ENCODE measurements at places on chromosomes 1 and 21.

DNA sequence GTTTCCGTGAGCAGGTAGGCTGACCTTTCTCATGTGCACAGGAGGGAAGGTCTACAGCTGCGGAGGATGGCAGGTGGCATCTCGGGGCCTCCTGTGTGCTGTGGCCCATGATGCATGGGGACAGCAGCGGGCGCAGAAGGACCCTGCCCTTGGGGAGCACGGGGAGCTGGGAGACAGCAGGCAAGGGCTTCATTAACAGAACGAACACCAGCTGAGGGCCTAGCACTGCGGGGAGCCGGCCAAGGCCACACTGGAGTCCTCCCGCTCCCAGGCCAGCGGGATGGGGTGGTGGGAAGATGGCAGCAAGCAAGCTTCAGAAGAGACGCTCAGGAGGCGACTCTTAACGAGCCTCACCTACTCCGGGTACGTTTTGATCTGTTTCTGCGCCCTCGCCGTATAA lies 66.6 kb downstream of the SCCPDH start:
- no peak for DNase-seq

GRCh38 chr1:156815307-156815826 lies 1.3 kb downstream of the SH2D2A start:
- DNase-seq: peak; percentile 89

- DNase-seq: no peak
Measured at GRCh38 chr1:93490357-93490756, 42.4 kb downstream of the FNBP1L start.

GRCh38 chr1:201533836-201534235 lies 5.1 kb upstream of the NAV1 start:
- DNase-seq: peak; percentile 56

DNA sequence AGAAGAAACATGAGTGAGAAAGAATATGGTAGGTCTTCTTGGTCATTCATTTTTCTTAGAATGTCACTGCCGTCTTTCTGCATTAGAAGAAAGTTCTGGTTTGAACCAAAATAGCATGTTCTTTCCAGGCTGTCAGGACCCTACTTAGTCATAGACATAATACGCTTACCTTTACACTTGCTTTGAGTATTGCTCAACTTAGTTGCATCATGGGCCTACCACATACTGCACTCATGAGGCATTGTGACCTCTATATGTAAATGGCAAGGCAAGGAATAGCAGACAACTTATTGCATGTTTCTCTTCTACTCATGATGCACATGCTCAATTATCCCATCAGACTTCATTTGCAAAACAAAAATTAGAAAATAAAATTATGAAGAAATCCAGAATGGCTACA lies 415.0 kb downstream of the HLX start:
- DNase-seq: no peak

- peak; percentile 34 for DNase-seq
Measured at GRCh38 chr1:218865591-218865990, 308.1 kb upstream of the LYPLAL1 start.

DNA sequence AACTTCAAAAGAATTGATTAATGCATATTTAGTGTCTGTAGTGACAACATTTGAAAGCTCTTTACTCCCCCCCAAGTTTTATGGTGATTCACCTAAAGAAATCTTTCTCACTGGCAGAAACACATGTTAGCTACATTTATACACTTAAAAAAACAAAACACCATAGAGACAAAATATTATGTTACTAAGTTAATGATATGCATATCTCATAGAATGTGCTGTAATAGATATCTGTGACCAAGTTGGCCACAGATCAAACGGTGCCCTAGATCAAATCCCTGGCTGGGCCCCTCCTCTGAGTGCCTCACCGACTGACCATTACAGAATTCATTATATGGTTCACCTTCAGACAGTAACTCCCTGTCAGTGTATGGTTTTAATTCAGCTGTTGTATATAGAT lies 322.1 kb upstream of the LYPLAL1 start:
- DNase-seq: peak; percentile 9

DNA sequence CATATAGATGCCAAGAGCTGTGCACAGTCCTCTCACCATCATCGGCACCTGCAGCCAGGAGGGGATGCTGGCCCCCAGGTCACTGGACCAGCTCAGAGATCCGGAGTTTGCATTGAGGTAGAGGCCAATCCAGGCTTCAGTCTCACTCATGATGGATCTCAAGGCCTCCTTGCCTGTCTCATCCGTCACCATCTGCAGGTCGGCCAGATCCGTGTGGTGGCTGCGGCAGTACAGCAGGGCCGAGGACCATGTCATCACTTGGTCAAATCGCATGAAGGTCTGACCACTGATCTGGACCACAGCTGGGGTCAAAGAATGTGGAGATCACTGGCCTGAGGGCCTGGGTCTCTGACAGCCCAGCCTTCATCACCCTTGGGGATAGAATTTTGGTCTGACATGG lies 6.6 kb downstream of the CLEC20A start:
- no peak for DNase-seq

DNA sequence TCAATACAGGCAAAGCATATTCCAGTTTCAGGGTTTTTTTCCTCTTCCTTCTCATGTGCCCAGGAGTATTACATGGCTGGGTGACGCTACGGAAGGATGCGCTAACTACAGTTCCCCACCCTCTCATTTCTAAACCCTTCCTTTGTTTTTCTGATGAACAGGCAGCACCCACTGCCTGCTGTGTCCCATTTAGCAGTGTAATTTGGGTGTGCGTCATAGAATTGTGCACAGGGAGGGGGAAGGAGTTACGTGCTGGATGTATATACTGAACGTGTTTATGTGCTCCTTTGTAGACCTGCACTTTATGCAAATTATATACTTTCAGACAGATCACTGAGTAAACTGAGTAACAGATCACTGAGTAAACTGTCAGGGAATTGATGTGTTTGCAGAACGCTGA lies 44.5 kb downstream of the ELAPOR1 start:
- no peak for DNase-seq

DNA sequence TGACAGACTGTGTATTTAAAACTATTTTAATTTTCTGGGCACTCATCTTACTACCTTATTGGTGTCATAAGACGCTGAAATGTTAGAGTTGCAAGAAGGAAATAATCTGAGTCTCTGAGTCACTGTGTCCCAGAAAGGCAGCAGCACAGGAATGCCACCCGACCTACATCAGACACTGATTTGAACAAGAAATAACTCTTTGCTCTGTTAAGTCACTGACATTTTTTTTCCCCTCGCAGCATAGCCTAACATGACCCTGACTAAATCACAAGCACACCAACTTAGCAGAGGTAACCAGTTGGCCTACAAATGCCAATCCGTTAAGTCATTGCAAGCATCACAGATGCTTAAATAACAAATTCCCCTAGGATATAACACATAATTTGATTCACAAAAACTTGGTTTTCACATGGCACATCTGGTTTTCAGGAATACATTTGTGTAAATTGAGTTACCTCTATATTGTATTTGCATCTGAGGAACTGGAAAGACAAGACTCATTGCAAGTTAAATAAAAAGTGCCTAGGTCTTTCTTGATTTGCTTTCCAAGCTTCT lies 349.1 kb downstream of the SEC16B start:
- DNase-seq: peak; percentile 14

DNA sequence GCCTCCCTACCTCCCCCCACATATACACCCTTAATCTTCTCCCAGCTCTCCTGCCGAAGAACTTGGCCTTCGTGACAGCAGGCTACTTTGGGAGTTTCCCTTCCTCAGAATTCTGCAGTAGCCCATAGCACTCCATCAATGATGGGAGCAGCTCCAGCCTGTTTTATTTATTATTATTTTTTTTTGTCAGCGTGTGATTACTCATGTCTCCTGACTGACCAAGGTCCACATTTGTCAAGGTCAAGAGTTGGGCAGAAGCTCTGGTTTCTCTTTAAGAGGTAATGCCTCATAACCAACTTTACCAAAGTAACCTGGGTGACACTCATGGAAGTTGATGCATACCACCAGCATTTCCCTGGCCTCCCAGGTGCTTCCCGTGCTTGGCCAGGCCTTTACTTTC lies 125.4 kb downstream of the ZZZ3 start:
- DNase-seq: no peak

- no peak for DNase-seq
Measured at GRCh38 chr1:9758559-9759121, 65.1 kb downstream of the CLSTN1 start.

DNA sequence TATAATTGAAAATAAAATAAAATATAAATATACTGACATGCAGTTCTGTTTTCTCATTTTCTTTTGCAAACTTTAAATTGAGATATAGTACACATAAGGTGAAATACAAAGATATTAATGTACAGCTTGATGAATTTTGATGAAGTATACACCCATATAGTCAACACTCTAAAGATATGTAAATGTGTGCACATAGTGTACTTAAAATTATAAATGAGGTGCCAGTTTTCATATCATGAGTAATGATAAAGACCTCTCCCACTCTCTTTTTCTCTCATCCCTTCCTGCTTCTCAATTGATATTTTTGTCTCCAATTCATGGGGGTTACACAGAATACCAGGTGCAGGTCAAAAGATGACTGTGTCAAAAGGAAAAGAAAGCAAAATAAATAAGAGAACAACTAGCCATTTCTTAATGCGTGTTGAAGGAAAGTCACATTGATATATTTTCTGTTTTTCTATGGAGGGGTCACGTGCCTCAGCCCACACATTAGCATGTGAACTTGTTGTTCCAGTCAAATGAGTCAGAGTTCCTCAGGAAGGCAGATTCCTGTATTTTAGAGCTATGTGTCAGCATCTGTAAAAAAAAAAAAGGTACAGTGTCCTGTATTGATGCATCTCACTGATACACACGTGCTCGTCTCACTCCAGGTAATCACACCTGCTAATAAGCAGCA lies 64.3 kb upstream of the HOOK1 start:
- peak; percentile 85 for DNase-seq

DNA sequence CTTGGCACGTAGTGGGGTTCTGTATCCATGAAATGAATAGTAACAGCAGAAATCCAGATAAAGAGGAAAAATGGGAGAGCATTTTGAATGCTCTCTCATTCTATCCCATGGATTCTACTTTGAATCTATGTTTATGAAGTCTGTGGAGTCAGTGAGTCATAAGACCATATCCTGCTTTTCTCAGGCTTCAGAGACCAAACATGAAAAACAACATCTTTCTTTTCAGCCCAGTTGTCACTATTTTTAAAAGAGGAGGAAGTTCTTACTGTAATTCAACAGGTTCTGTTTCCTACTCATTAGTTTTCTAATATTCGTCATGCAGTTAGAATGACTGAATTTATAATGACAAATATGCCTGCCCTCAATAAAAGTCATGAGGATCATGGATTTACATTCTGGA lies 39.4 kb upstream of the CD55 start:
- DNase-seq: peak; percentile 50

DNA sequence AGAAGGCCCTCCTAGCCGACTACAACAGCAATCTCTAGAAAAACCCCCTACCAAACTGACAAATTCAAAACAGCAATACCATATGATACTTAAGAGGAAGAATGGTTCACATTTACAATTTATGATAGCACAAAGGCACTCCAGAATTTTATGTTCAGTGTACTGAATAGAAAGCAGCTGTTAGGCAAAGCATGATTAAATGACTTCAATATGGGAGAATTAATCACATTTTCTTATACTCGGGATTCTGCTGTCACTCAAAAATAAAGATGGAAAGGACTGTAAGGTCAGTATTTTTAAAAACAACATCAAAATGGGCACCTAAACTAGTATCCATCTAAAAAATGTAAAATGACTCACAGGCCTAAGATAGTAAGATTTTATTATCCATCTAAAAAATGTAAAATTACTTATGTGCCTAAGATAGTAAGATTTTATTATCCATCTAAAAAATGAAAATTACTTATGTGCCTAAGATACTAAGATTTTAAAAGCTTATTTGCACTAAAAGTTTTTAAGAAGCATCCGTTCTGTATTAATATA lies 198.5 kb downstream of the SMYD3 start:
- no peak for DNase-seq

DNA sequence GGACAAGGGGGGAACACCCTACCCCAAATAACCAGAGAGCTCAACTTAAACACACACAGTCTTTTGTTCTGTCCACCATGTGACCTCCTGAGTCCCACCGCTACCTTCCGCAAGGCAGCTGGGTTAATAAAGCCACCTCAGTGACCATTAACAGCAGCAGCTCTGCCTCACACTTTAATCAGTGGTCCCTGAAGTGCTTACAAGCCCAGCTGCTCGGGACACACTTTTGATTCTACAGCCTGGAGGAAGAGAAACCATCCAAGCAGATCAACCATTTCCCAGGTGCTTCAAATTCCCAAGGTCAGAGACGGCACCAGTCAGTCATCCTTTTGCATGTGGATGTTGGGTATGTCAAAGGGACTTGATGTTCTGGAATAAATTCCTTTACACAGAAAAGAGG lies 70.1 kb downstream of the KCNJ15 start:
- no peak for DNase-seq

- no peak for DNase-seq
Measured at GRCh38 chr1:61631436-61631835, 93.5 kb downstream of the TM2D1 start.

- no peak for DNase-seq
Measured at GRCh38 chr1:179366093-179366800, 476 bp downstream of the AXDND1 start.

DNA sequence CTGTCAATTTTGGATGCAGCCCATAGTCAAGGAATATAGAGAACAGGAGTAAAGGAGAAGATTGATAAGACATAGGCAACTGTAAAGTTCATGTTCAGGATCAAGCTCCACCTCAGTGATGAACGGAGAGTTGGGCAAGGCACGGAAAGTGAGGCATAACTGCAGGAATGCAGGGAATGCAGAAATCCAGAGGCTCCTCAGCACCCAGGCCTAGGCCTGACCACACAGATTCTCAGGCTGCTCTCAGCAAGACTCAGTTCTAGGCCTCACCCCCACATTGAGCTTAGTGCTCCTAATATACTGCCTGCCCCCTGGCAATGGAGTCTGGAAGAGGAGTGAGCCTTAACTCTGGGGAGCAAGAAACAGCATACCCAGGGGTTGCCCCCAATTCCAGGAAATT lies 36.3 kb upstream of the S1PR1 start:
- DNase-seq: peak; percentile 95

GRCh38 chr1:17023573-17023972 lies 11.8 kb upstream of the ATP13A2 start:
- DNase-seq: no peak

GRCh38 chr1:198966519-198966918 lies 327.7 kb downstream of the PTPRC start:
- no peak for DNase-seq

DNA sequence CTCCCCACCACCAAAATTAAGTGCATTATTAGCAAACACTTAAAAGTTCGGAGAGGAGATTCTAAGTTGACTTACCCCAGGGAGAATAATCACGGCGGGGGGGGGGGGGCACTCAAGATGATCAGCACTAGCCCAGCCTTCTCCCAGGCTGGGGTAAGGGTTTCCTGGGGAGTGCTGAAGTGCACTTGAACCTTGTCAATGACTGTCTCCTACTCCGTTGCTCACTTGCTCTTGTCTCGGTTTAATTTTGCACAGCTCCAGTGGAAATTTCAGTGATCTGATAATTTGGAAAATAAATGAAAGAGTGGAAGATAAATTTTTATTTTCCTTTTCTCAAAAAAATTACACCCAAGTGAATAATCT lies 59.2 kb downstream of the PBX1 start:
- DNase-seq: no peak

Data from EH (cell line).